Stimulated activated CD4-positive, alpha-beta T cell treated with anti-CD3 and anti-CD28 coated beads, Interleukin-1b, Interleukin-23, amount 100 ng/mL, for 24 hours (primary cell): ENCODE measurements at places on chromosomes 5 and 9.

GRCh38 chr9:16310278-16311110 is 560.0 kb downstream of the BNC2 start:
- DNase-seq = no peak

- DNase-seq = no peak
These were observed 41.3 kb upstream of the CACNA1B start for GRCh38 chr9:137836151-137836830.

DNA sequence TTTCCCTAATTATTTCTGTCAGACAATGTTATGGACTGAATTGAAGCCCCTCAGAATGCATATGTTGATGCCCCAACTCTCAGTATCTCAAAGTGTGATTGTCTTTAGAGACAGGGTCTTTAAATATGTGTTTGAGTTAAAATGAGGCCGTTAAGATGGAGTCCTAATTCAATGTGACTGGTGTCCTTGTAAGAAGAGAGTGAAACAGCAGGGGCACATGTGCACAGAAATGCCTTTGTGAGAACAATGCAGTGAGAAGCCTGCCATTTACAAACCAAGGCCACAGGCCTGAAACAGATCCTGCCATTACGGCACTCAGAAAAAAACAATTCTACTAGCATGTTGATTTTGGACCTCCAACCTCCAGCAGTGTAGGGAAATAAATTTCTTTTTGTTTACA is 483.0 kb upstream of the DMAC1 start:
- DNase-seq = no peak

DNA sequence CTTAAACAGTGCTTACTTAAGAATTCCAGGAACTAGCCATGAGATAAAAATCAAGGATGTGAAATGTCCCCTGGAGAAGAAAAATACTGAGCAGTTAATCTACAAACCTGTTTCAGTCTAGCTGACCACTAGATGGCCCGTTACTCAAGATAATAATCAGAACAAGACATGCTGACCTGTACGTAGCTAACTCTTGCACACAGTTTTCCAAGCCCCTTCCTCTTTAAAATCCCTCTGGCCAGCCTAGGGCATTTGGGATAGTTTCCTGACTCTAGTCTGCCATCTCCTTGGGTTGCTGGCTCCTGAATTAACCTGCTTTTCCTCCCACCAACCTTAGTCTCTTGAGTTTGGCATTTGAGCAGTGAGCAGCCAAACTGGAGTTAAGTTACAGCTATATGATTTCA is 59.2 kb upstream of the TRAF1 start:
- no peak for DNase-seq

- no peak for DNase-seq
These were observed 72.9 kb upstream of the PAM start for GRCh38 chr5:102682101-102682647.

- no peak for DNase-seq
These were observed 229.4 kb downstream of the SNCAIP start for GRCh38 chr5:122541388-122541787.

GRCh38 chr5:41182666-41183065 is 30.7 kb downstream of the C6 start:
- DNase-seq = no peak

DNA sequence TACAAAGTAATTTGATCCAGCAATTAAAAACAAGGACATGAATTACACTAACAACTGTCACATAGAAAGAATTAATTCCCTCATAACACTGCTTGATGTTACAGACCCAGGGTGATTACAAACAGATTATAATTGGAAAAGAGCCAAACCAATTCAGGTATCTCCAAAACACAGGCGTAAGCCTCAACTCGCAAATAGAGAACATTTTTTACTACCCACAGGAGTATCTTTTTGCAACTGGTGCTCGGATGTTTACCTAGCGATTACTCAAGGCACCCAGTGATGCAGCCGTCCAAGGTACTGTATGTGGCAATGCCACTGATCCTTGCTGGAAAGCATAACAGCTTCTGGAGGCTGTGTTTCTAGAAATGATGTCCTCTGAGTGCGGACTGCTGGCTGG is 386.1 kb upstream of the KIF2A start:
- DNase-seq = no peak

- no peak for DNase-seq
These were observed 7.6 kb downstream of the AP3S1 start for GRCh38 chr5:115849258-115849798.

GRCh38 chr9:116155698-116156039 is 2.1 kb downstream of the PAPPA start:
- no peak for DNase-seq

DNA sequence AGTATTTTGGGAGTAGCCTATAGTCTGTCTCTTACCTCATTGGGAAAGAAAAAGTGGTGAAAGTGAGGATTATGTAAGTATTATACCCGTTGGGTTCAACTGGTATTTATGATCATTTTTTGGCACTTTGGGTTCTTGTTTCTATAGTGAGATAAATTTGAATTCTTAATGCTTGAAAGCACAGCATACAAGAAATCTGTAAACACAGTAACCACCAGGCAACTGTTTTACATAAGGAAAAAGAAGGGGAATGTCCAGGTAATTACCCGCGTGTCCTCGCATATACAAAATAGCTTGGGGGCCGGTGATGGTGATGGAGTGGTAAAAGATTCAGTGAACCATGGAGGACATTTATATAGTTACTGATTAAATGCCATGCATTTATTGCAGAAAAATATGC is 60.5 kb downstream of the BASP1 start:
- DNase-seq = no peak

DNA sequence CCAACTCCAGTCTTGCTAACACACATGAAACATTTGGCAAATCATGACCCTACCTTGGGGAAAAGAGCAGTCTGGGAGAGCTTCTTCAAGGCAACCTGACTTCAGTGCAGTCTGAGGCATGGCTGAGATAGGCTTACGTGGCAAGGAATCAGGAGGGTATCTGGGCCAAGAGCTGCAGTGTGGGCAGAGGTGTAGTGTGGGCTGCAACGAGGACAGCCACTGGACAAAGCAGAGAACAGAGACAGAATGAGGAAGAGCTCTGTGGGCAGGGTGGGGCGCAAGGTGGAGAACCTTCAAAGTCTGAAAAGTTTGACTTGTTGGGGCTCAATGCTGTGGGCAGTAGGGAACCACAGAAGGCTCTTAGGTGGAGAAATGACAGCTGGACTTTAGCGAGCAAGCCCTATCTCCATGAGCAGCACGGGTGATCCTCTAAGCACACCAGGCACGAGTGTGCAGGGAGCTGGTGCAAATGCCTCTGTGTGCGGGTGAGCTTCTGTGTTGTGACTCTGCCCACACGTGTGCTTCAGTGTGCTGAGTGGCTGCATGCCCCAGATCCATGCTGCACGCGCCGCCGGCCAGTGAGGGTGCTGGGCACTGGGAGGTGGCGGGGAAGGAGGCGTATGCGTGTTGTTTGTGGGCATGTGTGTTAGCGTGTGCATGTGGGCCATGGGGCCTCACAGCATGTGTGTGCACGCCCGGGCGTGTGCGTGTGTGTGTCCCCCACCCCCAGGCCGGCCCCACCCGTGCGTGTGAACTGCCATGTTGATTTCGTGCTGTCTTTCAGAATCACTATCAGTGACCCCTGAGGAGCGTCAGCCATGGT is 23.3 kb downstream of the GOLGA2 start:
- DNase-seq = no peak

DNA sequence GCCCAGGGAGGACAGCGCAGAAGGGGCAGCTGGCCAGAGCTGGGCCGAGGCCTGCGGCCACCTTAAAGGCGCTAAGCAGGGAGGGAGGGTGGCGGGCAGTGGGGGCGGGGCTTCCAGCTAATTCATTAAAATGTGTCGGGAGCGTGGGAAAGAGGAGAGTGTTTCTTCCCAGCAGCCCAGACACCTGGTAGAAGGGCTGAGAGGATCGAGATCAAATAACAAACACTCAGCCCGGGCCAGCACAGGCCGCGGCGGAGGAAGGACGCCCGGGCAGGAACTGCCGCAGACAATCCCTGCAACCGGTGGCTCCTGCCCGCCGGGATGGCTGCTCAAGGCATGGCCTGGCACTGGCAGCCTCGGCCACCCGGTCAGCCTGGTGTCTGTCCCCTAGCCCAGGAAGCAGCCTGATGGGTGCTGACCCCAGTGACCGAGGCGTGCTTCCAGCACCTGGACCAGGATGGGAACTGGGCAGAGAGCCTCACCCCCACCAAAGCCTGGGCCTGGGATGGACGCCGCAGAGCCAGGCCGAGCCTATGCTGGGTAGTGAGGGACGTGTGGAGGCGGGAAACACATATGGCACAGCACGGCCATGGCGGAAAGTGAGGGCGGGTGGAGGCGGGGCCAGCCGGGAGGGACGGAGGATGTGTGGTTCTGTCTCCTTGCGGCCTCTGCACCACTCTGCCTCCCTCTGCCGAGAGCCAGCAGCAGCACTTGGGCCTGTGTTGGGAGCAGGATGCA is 3.2 kb upstream of the NRARP start:
- peak; percentile 54 for DNase-seq

- DNase-seq = no peak
These were observed 388.4 kb upstream of the PTGER4 start for GRCh38 chr5:40291338-40291737.

DNA sequence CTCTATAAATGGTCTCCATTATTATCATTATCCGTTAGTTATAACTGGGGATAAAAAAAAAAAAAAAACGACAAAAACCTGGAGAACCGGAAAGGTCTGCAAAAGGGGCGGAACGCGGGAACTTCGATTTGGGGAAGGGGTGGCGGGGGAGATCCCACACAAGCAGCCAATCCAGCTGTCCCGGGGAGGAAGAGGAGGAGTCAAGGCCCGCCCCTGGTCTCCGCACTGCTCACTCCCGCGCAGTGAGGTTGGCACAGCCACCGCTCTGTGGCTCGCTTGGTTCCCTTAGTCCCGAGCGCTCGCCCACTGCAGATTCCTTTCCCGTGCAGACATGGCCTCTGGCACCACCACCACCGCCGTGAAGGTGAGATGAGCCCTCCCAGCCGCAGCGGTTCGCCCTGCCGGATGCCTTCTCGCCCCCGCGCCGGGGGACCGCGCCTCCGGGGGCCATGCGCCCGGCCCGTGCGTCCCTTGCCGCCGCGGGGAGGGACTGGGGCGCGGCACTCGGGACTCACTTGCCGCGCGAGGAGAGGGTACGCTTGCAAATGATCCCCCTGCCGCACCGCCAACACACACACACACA is at the start of gene MTAP:
TSS of gene MTAP (plus strand) at position 219 of the 583 bp plus-strand sequence. CDS start at position 332, 113 bp downstream.
- DNase-seq = peak; percentile 40

GRCh38 chr5:61965069-61965468 is 340.9 kb upstream of the KIF2A start:
- DNase-seq = no peak

- DNase-seq = no peak
These were observed 11.0 kb downstream of the PRDM12 start for GRCh38 chr9:130675396-130675795.

GRCh38 chr9:6014670-6015270 is 654 bp downstream of the RANBP6 start:
- no peak for DNase-seq

GRCh38 chr9:100052375-100052774 is 46.4 kb downstream of the ERP44 start:
- DNase-seq = no peak

GRCh38 chr5:138870611-138871010 is 4.5 kb downstream of the LRRTM2 start:
- DNase-seq = no peak

GRCh38 chr5:163727028-163727427 is 221.6 kb downstream of the MAT2B start:
- DNase-seq = no peak

DNA sequence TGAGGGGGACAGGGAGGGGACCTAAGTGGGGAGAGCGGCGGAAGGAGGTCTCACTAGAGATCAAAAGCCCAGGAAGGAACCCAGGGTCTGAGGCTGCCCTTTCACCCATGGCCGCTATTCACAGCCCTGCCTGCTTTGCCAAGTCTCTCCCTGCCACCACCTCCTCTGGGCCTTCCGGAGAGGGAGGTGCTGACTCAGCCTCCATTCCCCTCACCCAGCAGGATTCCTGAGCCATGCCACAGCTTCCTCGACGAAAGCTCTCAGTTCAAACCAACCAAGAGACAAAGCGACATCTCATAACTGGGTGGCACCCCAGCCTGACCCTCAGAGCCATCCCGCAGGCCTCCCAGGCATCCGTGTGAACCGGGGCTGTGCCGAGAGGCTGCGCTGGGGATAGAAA is 36.7 kb downstream of the PAX5 start:
- no peak for DNase-seq

DNA sequence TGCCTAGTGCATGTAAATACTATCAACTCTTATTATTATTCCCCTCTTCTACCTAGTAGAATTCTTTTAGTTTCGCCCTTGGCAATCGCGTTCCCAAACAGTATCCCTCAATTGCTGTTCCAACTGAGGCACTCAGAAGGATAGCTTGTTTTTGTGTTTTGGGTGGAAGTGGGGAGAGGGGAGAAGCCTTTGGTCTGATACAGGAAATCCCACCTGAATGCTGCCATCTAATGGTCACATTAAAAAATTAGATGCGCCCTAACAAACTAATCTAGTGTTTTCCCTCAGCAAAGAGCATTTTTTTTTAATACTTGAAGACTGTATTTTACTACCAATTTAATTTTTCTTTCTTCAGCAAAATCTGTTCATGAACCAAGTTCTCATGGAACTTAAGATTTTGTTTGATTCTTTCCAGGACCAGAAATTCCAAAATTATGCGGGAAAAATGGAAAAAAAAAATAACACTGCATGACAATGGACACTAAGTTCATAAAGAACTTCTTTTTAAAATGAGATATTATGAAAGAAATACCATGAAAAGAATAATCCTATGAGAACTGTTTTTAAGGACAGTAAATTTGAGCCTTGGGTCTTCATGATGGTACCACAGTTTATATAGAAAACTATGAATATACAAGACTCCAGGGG is 22.2 kb upstream of the GLDC start:
- no peak for DNase-seq

DNA sequence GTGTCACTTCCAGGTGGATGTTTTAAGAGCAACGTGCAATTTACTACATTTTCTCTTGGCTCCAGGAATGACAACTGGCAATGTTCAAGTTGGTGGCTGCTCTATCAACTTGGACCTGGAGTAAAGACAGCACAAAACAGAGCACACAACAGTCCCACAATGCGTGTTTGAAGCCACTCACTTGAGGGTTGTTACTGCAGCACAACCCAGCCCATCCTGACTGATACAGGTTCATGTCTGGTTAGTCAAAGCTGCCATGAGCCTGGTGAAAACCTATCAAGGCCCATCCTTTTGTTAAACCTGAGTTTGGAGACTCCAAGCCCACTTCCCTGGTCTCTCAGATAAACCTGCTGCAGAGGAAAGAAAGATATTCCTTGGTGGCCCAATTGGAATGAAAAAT is 81.1 kb upstream of the LARP1 start:
- no peak for DNase-seq

- DNase-seq = no peak
These were observed 1166.5 kb upstream of the CDH18 start for GRCh38 chr5:21154526-21154925.
